AG09319 (cell line): ENCODE measurements at places on chromosomes 7 and 10.

- no peak for DNase-seq
Observed at GRCh38 chr10:23069019-23069815, 26.2 kb upstream of the MSRB2 start.

DNA sequence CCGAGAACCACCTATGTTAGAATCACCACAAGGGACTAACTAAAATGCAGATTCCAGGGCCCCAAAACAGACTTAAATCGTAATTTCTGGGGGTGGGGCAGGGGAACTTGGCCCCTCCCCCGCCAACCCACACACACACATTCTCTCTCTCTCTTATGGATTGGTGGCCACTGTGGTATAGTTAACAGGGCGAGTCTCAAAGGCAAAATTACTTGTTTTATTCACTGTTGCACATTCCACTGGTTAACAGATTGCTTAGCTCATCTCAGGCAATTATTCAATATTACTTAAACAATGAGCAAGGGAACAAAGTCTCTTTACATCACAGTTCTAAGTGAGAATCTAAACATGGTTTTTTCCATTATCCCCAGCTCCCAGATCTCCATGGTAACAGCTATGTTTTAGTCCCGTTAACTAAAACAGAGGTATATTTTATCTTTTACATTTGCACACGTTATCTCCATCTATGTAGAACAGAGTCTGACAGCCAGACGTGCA is 38.5 kb downstream of the IGF2BP3 start:
- no peak for DNase-seq

GRCh38 chr10:67250686-67251085 is 324.9 kb downstream of the LRRTM3 start:
- no peak for DNase-seq

DNA sequence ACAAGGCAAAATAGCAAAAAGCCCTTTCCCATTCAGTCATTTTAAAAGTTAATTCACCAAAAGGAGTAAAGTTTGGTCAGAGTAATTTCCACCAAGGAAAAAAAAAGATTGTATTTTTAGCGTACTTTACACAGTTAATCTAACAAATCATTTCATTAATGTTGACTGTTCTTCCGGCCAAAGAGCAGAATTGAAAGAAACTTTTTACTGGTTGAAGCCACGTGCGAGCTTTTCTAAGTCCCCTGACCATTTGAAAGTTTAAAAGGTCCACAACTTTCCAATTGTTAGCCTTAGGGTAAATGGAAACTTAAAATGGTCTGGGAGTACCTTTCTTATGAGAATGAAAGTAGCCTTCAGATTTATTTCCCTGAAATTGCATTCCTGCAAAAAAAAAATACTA is 296.7 kb downstream of the ARL4A start:
- DNase-seq: no peak

- no peak for DNase-seq
Observed at GRCh38 chr7:53110425-53110824, 75.0 kb downstream of the POM121L12 start.

DNA sequence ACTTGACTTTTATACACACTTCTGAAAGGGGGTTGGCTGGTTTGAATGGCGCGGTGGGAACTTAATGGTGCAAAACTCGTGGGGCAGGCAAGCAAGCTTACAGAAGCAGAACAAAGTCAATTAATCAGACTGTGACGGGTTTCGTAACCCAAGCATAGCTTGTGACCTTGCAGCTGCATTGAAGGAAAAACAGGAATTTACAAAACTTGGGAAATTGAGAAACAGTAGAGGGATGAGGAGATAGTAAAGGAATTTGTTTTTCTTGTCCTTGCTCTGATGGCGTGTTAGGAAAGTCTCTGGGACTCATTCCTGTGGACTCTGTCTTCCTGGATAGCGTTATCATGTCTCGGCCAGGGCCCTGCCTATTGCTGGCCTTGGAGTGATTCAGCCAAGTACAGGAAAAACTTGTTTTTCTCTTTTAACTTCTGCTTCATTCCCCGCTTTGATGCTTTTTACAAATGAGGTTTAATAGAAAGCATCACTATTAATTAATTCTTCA is 220.0 kb upstream of the KCND2 start:
- peak; percentile 88 for DNase-seq

GRCh38 chr7:86833360-86833759 is 189.7 kb downstream of the GRM3 start:
- no peak for DNase-seq

DNA sequence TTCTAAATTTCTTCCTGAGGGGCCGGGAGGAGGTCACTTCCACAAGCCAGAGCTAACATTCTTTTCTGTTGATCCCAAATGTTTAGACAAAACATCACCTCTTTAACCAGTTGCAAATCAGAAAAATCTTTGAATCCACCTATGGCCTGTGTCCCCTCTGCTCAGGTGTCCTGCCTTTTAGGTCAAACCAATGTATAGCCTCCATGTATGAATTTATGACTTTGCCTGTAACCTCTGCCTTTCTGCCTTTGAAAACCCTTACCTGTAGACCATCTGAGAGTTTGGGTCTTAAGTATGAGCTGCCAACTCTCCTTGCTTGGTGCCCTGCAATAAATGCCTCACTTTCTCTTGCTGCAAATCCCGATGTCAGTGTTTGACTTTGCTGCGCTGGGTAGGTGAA is 44.1 kb upstream of the MSRB2 start:
- DNase-seq: no peak

GRCh38 chr10:78429984-78430383 is 396.3 kb downstream of the RPS24 start:
- DNase-seq: no peak

GRCh38 chr10:75410132-75411005 is 8.8 kb upstream of the ZNF503 start:
- DNase-seq: no peak

DNA sequence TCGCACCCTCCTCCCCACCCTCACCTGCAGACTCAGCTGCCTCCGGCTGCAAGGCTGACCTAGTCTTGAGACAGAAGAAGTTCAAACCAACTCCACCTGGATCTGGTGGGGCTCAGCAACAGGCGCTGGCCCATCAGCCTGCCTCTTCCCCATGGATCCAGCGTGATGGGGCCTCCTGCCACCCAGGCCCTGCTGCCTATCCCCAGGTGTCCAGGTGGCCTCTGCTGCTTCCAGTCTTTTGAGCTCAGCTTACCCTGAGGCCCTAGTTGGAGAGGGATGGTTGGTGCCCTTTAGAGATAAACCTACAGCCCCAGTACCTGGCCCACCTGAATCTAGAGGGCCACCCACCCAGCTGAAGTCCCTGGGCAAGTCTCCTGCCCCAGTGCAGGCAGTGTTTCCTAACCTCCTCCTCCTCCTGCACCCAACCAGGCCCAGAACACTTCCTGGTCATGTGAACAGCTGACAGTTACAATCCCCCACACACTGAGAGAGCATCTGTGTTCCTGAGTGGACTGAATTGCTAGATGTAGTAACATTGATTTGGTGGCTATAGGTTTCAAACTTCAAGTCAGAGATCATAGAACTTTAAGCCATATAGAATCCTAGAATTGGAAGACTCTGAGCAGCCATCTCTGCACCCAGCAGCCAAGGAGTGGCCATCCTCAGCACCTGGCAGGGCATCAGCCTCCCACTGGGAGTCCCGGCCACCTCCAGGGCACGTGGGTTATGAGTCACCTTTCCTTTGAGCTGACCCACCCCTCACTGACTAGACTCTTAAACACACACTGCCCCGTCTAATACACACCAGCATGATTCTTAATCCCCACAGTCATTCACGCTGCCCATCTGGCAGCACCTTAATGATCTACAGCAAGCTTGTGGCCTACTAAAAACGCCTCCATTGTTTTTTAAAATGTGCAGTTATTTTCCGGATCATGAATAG is 51.9 kb downstream of the ALOX5 start:
- DNase-seq: no peak

- DNase-seq: no peak
Observed at GRCh38 chr10:133097418-133097817, 9.7 kb downstream of the ADGRA1 start.

DNA sequence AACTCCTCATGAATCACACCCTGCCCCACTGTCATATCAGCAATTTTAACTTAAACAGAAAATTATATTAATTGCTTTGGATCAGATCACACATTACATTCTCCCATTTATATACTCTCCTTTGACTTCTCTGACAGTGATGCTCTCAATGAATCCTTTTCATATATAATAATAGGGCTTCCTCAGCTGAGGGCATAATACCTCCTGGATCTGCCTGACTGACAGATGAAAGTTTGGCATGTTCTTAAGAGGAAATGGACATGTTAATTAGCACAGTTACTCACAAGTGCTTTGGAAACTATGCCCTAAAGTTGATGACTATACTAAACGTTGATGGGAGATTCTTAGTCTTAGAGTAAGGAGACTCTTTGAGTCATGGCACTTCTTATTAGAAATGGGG is 478.2 kb upstream of the LRRN3 start:
- no peak for DNase-seq

DNA sequence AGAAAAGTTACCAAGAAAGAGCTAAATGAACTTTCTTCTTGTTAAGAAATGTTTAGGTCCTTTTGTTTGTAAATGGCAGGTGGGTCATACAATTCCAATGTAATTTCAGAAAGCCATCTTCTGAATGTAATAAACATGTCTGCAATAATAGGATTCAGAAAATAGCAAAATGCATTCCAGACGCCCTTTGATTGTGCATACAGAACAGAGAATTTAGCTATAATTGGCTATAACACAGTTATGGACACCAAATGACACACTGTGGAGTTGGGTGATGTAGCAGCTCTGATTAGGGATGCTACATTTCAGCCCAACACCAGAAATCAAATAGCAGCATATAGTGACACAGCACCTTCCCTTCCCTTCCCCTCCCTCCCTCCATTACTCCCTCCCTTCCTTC is 240.8 kb downstream of the SNX10 start:
- DNase-seq: no peak

DNA sequence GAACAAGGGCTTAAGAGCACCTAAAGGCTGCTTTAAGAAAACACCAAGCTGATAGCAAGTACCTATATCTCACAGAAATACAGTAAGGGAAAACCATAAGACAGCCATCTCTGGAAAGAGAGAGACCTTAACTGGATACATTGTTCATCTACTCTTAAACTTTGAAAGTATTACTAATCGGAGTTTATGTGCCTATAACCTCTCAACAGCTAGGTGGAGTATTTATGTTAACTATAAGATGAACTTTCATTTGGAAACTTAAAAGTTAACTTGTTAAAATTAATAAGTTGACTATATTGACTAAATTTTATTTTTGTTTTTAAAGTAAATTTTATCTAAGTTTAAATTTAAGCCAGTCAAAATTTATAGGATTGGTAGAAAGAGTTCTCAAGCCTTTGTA is 90.6 kb downstream of the USP6NL start:
- no peak for DNase-seq

GRCh38 chr7:82729172-82730030 is 285.8 kb upstream of the CACNA2D1 start:
- peak; percentile 7 for DNase-seq

GRCh38 chr7:105854498-105854897 is 21.9 kb downstream of the ATXN7L1 start:
- DNase-seq: no peak

DNA sequence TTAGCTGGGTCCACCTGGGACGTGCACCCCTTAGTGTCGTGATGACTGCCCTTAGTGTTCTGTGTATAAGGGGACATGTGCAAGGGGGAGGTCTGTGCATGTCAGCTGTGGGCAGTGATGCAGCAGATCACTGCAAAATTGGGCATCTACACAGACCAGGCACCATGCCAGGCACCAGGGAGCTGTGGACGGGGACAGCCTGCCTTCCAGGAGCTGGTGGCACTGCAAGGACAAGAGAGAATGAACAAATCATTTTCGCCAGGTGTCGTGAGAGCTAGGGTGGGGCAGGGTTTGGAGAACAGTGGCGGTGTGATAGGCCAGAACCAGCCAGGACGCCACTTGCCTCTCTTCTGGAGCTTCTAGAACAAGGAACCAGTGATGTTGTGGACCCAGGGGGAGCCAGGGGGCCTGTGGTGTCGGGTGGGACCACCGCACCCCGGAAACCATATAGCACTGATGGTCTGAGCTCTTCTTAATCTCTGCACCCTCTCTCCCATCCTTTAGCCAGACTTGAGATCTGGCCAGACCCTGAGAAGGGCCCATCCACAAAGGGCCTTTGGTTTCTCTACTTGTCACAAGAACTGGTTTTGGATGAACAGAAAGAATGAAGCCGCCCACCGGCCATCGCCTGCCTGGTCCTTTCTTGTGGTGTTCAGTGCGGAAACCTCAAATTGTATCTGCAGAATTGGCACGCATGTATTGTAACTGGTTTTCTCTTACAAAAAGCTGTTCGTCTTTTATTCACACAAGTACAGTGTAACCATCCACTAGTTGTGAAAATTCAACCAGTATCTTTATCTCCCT is 30.7 kb downstream of the PRF1 start:
- DNase-seq: no peak

GRCh38 chr10:76959111-76959510 is 678.5 kb downstream of the KCNMA1 start:
- DNase-seq: no peak

DNA sequence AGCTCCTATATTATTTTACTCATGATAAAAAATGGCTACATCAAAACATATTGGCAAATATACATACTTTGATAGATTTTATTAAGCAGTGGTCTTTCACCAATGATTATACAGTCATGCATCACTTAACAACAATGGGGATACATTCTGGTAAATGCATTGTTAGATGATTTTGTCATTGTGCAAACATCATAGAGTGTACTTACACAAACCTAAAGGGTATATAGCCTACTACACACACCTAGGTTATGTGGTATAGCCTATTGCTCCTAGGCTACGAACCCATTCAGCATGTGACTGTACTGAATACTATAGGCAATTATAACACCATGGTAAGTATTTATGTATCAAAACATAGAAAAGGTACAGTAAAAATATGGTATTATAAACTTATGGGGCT is 98.9 kb upstream of the IL6 start:
- no peak for DNase-seq

- no peak for DNase-seq
Observed at GRCh38 chr10:28082316-28082715, 83.4 kb upstream of the ODAD2 start.

- DNase-seq: peak; percentile 43
Observed at GRCh38 chr7:19442016-19442785, 266.6 kb downstream of the POLR1F start.

DNA sequence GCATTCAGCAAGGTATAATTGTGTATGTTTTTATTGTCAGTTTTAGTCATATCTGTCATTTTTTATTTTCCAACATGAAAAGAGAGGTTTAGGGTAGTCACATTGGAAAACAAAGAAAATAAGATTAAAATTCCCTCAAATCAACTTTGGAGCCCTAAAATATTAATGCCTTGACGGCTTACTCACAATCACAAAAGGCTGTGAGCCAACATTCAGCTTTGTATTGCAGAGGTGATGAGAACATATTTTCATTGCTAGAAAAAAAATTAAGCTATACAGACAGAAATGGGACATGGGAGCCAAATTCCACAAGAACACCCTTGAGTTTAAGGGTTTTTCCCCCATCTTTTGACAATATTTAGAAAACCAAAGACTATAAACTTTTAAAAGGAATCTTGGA is 30.2 kb downstream of the CALD1 start:
- no peak for DNase-seq

DNA sequence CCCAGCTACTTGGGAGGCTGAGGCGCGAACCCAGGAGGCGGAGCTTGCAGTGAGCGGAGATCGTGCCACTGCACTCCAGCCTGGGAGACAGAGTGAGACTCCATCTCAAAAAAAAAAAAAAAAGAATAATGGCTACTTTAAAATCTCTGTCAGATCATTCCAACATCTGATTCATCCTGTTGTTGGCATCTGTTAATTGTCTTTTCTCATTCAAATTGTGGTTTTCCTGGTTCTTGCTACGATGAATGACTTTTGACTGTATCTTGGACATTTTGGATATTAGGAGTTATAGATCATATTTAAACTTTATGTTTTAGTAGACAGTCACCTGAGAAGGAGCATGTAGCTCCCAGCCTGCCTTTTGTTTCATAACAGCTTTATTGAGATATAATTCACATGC is 8.5 kb downstream of the TPST1 start:
- DNase-seq: no peak

GRCh38 chr7:131031099-131031868 is 296.4 kb upstream of the MKLN1 start:
- DNase-seq: no peak
